ENCODE measurements at places on chromosomes 3 and 15.

- no peak for DNase-seq
Observed at GRCh38 chr3:58164199-58164879, 46.4 kb downstream of the DNASE1L3 start.

DNA sequence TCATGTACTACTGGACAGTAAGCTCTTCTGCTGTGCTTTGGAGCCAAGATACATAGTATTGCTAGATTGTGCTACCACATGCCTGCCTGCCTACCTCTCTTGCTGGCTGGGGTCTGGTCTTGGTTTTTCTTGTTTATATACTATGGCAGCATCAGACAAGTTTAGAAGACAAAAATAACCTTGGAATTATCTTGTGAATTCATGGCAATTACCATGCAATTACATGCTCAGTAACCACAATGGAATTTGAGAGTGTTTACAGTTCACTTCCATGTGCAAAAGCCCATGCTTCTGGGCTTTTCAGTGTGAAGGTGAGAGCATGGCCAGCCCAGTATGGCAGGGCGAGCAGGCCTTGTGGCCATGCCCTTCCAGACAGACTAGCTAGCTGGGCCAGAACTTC, 48.0 kb upstream of the C15orf61 start:
- DNase-seq = no peak

GRCh38 chr15:68312701-68313204, 35.2 kb downstream of the FEM1B start:
- DNase-seq = no peak

DNA sequence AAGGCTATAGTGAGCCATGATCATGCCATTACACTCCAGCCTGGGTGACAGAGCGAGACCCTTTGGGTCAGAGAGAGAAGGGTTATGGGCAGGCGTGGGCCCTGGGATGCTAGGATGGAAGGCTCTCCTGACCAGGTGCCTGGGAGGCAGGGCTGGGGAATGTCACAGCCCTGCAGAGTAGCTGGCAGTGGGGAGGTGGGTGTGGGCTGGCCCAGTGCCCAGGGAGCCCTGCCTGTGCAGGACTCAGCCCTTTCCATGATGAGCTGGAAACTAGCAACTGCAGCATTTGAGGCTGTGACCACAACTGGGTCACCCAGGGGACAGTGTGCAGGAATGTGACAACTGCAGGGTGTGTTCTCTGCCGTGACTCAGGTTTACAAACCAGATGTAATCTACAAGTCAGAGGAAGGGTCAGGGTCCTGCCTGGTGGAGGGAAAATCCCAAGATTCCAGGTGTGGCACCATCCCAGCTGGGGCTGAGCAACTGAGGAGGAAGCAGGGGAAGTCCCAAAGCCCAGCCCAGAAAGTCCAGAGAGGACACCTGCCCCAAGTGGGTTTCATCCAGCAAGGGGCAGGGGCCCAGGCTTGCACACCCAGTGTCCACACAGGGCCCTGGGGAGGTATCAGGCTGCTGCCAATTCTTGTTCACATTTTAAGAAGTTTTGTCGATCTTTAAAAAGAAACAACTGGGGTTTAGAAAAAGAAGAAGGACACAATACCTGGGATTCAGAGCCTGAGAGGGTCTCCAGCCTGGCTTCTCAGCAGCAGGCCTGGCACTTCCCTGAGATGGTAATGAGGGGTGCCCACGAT, 45.5 kb downstream of the SLC28A1 start:
- DNase-seq = no peak

DNA sequence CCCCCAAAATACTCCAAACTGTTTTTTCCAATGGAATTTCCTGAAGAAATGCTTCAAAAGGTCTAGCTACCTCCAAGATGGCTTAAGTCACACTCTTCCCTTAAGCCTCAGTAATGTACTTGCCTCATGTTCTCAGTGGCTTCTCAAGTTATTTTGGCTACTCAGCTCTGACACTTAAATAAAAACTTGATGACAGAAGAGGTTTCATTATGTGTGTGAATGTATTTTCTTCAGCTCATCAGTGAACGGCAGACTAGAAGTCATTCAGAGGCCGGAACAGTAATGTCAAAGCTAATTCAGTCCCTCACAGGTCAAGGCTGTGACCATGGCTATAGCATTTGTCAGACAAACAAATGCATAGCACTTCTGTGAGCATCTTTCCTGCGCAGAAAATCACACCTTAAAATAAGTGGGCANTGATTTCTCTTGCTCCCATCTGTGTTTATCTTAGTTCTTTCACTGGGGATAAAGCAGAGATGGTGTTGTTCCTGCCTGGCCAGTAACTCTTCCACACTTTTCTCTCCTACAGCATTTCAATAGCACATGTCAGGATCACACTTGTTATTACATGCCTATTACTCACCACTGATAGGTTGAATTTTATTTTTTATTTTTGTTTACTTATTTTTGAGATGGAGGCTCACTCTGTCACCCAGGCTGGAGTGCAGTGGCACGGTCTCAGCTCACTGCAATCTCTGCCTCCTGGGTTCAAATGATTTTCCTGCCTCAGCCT, 68.5 kb upstream of the PLCL2 start:
- DNase-seq = no peak

- no peak for DNase-seq
Observed at GRCh38 chr15:49062900-49063299, 16.7 kb upstream of the SECISBP2L start.

DNA sequence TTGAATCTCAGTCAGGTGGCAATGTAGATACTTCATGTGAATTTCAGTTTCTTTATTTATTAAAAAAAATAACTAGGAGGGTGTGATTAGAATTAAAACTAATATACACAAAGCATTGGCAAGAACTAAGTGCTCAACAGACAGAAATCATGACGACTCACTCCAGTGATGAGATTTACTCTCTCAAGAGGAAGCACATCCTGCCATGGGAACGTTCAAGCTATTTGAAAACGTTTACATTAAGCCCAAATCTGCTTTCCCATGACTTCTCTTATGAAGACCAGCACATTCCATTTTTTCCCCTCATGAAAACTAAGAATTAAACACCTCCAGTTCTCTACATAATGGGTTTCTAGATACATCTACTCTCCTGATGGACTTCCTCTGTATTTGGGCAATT, 8.5 kb downstream of the WDR53 start:
- no peak for DNase-seq

DNA sequence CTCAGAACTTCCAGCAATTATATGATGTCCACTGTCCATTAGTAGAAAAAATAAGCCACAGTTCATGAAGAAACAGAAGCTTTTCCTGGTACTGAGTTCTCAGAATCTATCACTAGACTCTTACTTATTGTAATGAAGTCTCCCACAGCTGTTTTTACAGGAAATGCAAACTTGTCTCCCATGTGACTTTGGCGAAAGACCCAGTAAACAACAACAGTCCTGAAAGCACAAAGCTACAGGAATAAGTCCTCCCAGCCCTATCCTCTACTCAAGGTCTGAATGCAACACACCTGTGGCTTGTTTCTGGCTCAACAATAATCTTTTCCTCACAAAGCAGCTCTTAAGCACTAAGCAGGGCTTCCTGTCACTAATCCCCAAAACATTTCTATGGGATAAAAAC, 55.9 kb downstream of the EOMES start:
- DNase-seq = no peak

DNA sequence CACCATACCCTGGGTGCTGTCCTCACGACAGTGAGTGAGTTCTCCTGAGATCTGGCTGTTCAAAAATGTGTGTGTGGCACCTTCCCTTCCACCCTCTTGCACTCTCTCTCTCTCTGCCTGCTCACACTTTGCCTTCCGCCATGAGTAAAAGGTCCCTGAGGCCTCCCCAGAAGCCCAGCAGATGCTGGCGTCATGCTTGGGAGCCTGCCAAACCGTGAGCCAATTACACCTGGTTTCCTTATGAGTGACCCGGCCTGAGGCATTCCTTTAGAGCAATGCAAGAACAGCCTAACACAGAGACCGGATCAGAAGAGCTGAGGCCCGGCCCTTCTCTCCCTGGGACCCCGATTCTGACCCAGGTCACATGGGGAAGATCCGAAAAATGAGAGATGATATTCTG, 15.4 kb downstream of the TMEM44 start:
- DNase-seq = no peak

- DNase-seq = no peak
Observed at GRCh38 chr3:46865031-46865507, 1.8 kb upstream of the MYL3 start.

DNA sequence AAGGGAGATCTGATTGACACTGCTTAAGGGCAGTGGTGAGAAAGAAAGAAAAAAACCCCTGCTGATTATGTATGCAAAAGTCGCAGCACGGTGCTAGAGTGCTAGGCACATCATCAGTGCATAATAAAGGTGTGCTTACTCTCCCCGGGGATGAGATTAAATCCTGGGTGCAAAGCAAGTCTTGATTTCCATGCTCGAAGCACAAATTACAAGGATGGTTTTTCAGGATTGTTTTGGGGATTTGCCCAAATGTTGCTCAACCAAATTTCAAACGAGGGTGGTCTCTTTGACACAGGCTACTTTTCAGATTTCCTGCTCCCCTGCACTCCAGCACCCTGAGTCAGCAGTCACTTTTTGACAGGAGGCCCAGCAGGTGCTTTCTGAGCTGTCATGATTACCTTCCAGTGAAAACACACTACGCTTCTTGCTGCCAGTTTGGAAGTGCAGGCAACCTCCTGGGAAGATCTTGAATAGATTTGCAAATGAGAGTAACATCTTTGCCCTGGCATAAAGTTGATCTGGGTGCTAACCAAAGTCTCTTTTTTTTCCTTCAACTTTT, 167.5 kb upstream of the TRIM42 start:
- DNase-seq = no peak

GRCh38 chr3:128734523-128735189, 8.7 kb downstream of the RAB7A start:
- no peak for DNase-seq

GRCh38 chr3:18752273-18752934, 327.3 kb upstream of the SATB1 start:
- DNase-seq = no peak

- no peak for DNase-seq
Observed at GRCh38 chr3:172692751-172693338, 18.0 kb downstream of the NCEH1 start.

- DNase-seq = no peak
Observed at GRCh38 chr3:30779686-30780287, 114.7 kb downstream of the GADL1 start.

DNA sequence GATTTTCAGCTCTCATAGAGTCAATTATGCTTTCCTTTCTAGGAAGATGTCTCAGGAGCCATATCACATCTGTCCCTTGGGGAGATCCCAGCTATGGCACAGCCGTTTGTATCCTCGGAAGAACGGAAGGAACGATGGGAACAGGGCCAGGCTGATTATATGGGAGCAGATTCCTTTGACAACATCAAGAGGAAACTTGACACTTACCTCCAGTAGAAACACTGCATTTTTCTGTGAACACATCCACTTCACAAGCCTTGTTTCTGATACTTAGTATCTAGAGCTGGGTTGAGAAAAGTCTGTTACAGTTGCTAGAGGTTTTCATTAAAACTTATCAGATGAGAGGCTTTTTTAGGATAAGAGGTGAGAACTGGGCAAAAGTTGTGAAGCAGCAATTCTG, 35.4 kb downstream of the GYG1 start:
- DNase-seq = no peak

DNA sequence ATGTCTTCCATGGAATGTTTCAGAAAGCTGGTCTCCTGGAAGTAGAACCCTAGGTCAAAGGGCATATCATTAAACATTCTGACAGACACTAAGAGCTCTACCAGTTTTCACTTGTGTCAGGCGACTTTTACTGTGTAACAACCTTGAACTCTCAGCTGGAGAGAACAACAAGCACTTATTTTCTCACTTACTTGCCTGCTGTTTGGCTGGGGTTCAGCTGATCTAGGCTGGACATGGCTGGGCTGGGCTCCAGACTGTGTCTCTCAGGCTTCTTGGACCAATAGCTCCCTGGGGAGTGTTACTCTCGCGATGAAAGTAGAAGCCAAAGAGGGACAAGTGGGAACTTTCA, 527.3 kb downstream of the SHQ1 start:
- no peak for DNase-seq

DNA sequence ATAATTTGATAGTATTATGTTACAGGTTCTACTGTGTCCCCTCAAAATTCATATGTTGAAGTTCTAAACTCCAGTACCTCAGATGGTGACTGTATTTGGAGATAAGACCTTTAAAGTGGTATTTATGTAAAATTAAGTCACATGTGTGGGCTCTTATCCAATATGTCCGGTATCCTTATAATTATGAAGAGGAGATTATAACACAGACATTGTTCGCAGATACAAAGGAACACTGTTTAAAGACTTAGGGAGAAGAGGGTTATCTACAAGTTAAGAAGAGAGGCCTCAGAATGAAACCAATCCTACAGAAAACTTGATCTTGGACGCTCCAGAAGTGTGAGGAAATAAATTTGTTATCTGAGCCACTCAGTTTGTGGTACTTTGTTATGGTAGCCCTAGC, 50.9 kb downstream of the DPH6 start:
- no peak for DNase-seq

GRCh38 chr15:95894407-95894956, 436.0 kb upstream of the NR2F2 start:
- DNase-seq = no peak

DNA sequence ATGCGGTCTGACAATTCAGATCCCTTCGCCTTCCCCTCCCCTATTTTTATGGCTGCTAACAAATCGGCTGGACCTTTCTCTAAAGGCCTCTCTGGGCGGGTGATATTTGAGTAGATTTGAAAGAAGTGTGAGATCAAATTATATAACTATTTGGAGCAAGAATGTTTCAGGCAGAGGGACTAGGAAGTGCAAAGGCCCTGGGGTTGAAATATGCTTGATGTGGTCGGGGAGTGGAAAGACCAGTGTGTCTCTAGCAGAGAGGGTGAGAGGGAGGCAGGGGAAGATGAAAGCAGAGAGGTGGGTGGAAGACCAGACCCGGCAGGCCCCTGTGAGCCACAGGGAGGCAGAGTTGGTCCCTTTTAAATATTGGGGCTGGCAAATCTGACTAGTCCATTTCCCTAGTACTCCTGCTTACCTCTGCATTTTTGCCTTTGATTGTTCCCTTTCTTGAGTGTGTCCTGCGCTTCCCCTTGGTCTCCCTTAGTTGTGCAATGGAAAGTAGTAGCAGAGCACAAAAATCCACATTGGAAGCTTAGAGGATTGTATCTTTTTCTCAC, 32.3 kb downstream of the SLCO3A1 start:
- DNase-seq = no peak

DNA sequence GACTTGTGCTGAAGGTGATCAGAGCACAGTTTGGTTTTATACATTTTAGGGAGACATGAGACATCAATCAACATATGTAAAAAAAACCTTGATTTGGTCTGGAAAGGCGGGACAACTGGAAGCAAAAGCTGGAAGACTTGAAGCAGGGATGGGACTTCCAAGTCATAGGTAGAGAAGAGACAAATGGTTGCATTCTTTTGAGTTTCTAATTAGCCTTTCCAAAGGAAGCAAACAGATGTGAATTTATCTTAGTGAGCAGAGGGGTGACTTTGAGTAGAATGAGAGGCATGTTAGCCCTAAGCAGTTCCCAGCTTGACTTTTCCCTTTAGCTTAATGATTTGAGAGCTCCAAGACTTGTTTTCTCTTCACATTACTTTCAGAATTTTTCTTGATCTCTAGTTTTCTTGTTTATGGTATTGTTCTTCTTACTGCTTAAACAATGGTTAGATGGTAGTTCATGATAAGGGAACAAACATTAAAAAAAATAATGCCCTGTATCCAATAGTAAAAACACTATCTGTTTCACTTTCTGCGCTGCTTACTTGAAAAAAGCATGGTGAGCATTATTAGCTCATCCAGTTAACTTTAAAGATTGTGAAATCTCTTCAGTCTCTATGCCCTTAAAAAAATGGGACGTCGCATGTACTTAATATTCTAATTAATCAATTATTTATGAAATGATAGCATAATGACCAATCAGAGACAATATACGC, 48.5 kb upstream of the BCHE start:
- no peak for DNase-seq

Data from NCI-H187 treated with DMSO at 0.1 percent for 48 hours (cell line).